ENCODE measurements at places on chromosomes 5 and 9.

- DNase-seq = no peak
Measured at GRCh38 chr5:154214371-154215106, 24.0 kb downstream of the GALNT10 start.

DNA sequence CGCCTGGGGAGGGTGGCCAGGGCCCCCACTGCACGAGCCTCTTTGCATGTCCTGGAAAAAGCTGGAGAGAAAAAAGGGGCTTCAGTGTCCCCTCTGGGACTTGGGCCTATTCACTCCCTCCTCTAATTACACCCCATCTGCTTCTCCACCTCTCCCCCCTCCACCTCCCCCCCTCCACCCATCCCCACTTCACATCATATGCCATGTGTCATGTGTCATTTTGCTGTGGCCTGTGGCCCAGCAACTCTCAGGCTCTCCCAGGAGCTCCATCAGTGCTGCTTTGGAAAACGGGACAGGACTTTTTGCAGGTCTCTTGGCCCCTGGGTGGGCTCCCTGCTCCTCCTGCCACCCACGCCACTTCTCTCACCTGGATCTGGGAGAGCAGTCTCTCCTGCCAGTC is 68.7 kb downstream of the NTNG2 start:
- DNase-seq = no peak

- DNase-seq = no peak
Measured at GRCh38 chr9:129944506-129945116, 98.4 kb downstream of the FNBP1 start.

- DNase-seq = no peak
Measured at GRCh38 chr9:20117986-20118385, 329.1 kb upstream of the SLC24A2 start.

DNA sequence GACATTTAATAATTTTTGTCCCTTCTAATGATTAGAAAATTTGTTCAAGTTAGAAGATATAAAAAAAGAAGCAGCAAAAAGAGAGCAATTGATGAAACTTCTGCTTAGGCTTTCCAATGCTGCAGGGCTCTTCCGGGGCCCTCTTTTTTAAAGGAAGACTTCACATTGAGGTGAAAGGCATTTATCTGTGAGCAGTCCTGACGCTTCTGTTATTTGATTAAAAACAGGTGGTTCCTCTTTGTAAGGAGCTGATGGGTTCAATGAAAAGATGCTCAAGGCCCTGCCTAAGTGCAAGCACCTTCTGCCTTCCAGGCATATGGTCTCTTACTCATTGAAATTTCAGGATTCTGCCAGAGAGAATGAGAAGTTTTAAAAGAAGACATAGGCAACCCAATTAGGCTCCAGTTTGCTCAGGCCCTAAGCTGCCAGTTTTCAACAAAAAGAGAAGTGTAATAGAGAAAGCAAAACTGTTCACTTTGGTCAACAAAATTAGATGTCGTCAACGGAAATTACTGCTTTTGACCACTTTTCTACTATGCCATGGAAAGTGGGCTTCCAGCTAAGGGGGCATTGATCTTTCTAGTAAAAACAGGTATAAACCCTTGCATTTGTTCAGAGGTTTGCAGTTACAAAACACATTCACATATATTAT is 100.2 kb downstream of the INSYN2B start:
- no peak for DNase-seq

DNA sequence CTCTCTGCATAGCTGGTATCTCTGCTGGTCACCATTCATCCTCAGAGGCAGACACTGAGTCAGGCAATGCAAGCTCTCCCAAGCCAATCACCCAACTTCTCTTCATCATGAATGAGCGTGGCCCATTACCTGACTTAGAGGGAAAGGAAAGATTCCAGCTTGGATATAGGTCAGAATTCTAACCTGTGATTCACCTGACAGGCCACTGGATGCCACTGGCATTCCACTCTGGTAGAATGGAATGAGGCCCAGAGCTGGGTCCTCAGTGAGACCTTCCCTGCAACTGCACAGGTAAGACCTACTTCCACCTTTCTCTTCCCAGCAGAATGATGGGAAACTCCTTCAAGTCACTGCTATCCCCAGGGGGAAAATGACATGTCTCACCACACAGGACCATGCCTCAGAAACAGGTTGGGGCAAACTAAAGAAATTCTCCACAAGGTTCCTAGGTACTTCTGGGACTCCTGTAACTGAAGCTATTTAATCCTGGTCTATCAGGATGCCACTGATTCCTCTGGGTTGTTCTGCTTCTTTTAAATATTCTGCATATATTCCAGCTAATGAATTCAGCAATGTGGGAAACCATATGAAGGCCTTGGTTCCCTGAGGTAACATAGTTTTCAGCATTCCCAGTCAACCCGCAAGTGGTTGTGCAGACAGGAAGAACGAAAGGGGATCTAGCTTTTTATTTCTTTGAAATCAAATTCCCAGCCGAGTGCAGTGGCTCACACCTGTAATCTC is 62.0 kb downstream of the SUSD1 start:
- DNase-seq = no peak

DNA sequence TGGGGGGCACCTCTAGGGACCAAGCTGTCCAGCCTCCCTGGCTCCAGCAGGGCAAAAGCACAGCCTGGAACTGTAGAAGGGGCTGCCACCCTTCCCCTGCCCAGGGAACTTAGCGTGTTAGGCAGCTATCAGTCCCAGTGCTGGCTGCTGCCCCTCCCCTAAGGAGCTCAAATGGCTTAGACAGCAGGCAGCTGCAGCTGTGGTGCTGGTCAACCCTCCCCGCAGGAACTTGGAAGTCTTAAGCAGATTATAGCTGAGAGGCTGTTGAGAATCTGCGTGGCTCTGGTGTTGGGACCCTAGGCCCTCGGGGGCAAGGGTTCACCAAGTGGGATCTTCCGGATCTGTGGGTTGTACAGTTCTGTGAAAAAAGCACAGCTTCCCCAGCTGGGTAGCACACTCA is 536.5 kb upstream of the CDH10 start:
- DNase-seq = no peak

GRCh38 chr5:75510836-75511434 is 494 bp downstream of the CERT1 start:
- no peak for DNase-seq

DNA sequence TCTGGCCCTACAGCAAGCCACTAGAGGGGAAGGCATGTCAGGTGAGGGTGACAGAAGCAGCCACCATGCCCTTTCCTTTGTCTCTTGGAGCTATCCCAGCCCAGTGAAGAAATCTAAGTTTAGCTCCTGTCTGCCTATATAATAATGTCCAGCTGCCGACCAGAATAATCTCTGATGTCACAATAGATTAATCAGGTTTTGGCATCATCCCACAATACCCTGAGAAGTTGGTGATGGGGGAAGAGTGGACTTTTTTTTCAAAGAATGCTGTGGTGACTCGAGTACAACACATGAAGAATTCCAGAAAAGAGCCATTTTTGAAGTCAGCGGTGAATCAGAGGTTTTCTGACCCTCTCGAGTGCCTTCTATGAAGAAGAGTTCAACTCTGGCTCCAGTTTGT is 1.7 kb upstream of the TSLP start:
- no peak for DNase-seq

DNA sequence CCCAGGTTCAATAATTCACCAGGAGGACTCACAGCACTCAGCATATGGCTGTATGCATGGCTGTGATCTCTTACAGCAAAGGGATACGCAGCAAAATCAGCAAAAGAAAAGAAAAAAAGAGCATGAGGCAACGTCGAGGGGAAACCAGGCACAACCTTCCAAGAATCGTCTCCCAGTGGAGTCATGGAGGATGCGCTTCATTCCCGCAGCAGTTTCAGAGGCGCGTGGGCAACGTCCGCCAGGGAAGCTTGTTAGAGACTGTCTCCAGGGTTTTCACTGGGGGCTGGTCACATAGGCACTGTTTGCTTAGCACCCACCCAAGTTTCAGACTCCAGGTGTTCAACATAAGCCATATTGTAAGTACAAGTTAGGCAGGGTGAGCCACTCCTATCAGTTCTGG is 44.6 kb downstream of the NSG2 start:
- no peak for DNase-seq

GRCh38 chr9:33463151-33463550 is 10.6 kb downstream of the NOL6 start:
- DNase-seq = no peak

DNA sequence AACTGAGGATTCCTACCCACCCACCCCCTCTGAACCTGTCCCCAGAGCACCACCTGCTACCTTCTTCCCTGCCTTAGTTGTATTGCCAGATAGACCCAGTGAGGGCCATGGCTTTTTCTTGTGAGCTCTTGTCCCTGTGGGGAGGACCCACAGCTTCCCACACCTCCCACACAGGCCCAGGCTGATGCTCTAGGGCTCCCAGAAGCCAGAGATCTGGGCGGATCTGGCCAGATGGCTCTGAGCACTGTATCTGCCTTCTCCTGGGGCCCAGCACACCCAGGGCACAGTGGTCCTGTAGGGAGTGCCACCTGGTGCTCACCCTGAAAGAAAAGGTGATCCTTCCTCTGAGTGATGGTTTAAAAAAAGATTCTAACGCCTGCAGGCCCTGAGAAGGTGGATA is 131.7 kb downstream of the DAB2IP start:
- DNase-seq = no peak

GRCh38 chr5:149117970-149118369 is 23.3 kb upstream of the ABLIM3 start:
- no peak for DNase-seq

DNA sequence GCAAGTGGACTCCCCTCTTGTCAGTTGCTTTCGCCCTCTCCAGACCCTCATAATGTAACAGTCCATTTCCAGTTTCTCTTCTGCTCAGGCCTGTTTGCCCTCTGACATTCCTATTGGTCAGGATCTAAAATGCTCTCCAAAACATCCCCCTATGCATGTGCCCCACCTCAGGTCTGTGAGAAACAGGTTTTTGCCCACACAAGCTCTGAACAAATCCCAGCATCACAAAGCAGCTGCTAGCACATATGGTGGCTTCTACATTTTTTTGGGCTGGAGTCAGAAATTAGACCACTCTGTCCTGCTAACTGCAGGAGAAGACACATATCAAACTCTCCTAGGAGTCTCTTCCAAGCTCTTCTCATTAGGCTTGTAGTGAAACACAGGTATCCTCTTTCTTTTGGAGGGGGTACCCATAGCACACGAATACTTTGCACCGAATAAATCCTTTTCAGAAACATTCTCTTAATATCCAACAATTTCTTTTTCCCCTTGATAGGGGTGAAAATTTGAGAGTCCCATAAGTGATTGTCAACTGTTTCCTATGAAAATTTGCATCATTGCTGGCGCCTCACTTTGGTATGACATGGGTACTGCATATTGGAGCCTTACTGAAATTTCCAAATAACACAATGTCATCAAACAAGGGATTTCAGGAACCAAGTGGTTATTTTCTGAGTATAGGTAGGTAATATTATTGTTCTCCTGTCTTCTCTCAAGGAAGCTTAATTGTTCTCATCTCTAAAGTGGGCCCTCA is 19.3 kb upstream of the HSPA9 start:
- no peak for DNase-seq

- DNase-seq = no peak
Measured at GRCh38 chr5:110159202-110159601, 469.5 kb downstream of the MAN2A1 start.

- DNase-seq = no peak
Measured at GRCh38 chr9:132005899-132006298, 73.8 kb downstream of the MED27 start.

- no peak for DNase-seq
Measured at GRCh38 chr9:93653760-93654159, 77.4 kb downstream of the PHF2 start.

DNA sequence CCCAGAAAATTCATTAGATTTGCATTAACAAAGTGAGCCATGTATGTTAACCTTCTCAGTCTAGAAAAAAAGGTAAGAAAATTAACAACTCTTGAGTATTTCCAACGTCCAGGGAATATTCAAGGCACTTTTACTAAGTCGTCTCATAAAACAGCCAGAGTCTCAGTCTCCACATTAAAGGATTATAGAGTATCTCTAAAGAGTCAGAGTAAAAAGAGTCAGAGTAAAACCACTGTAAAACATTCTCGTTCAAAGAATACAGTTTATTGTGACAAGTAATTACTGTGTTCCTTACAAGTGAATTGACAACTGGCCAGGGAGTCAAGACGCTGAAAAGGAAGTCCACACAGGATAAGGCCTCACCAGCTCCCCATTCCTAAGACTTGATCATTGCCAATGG is 97.2 kb upstream of the ISL1 start:
- no peak for DNase-seq

GRCh38 chr9:100939636-100940035 is 88.9 kb upstream of the PLPPR1 start:
- DNase-seq = no peak

GRCh38 chr5:159017786-159018185 is 81.9 kb downstream of the EBF1 start:
- no peak for DNase-seq

GRCh38 chr5:167940911-167941310 is 350.5 kb upstream of the WWC1 start:
- DNase-seq = no peak

DNA sequence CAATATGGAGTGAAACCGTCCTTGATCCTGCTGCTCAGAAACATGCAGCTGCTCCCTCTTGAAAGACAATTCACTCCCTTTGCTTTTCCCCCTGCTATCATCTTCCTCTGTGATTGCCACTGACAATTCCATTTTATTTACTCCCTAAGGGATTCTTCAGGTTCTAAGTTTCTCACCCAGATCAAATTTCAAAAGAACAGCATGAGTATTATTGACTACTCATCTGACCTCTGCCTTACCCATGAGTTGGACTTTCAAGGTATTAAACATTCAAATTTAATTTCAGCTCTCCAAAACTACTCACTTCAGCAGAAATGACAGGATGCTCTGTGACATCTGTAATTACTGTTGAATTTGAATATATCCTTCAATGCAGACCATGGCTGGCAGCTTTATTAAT is 236.5 kb upstream of the HAPLN1 start:
- DNase-seq = peak; percentile 73

DNA sequence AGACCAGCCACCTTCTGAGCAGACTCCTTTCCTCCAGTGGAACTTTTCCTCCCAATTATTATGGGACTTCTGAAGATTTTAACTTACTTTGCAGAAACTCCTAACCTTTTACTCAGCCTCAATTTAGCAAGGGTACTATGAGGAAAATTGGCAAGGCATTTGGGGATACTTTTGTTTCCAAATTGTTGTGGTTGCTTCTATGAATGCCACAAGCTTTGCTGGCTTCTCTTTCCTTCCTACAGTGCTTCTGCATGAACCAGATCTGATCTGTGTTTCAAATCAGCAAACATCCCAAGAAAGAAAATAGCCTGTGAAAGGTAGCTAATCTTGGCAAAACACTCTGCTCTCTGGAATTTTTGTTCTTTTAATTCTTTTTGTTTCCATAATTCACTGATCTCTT is 57.3 kb upstream of the TAF11L2 start:
- no peak for DNase-seq

DNA sequence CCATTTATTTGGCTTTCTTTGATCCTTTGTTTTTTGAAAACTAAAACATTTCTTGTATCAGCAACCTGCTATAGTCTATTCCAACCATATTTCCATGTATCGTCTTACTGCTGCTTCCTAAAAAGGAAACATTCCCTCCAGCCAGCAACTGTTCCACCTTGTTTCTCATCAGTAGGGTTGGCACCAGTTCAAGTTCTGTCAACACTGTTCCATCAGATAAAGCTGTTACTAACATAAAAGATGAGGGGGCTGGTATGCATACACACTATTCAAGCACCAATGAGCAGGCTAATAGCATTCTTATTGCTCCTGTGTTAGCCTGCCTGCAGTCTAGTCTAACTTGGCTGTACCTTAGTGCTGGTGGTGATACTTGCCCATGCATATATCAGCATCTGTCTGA is 178.3 kb downstream of the CWC27 start:
- no peak for DNase-seq

GRCh38 chr5:8766448-8766847 is 779.4 kb downstream of the SEMA5A start:
- no peak for DNase-seq

Data from NCI-H187 treated with DMSO at 0.1 percent for 48 hours (cell line).